Retina (tissue), 1 donor: ENCODE measurements at places on chromosomes 7 and 10.

DNA sequence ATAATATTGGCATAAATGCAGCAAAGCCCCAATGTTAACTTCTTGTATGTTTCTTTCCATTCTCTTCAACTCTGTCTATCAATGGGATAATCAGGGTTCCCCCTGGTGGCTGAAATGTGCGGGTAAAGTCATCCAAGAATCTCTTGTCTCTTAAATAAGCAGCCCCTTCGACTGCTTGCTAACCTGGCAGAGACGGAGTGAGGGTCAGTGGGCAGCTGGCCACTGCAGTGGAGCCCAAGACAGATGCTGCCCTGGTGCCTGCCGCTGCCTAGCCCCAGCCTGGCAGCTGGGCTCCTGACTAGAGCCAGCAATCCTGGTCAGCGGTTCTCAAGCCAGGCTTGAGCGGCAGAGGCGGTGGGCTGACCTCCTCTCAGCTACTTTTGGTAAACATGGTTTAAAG, 248.9 kb downstream of the COBL start:
- DNase-seq = peak; percentile 75

GRCh38 chr10:128054163-128054970, 71.9 kb downstream of the MKI67 start:
- no peak for DNase-seq

DNA sequence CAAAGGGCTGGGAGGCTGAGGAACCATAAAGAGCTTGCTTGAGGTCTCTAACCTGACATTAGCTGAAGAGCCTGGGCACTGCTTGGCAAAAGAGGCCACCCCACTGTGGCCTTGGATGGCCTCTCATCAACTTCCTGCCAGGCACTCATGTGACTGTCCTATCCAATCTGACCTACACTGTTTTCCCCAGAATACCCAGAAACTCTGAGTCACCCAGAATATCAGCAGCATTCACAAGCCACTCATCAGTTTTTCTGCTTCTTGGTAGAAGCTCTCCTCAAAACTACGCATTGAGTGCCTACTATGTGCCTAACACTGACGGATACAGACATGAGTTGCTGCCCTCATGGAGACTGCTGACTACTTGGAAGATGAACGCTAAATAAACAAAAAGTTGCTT, 4.1 kb upstream of the NT5C2 start:
- no peak for DNase-seq

- DNase-seq = no peak
Observed at GRCh38 chr7:92944633-92945032, 108.3 kb upstream of the CDK6 start.

- DNase-seq = no peak
Observed at GRCh38 chr10:26650406-26650805, 47.1 kb upstream of the PDSS1 start.

DNA sequence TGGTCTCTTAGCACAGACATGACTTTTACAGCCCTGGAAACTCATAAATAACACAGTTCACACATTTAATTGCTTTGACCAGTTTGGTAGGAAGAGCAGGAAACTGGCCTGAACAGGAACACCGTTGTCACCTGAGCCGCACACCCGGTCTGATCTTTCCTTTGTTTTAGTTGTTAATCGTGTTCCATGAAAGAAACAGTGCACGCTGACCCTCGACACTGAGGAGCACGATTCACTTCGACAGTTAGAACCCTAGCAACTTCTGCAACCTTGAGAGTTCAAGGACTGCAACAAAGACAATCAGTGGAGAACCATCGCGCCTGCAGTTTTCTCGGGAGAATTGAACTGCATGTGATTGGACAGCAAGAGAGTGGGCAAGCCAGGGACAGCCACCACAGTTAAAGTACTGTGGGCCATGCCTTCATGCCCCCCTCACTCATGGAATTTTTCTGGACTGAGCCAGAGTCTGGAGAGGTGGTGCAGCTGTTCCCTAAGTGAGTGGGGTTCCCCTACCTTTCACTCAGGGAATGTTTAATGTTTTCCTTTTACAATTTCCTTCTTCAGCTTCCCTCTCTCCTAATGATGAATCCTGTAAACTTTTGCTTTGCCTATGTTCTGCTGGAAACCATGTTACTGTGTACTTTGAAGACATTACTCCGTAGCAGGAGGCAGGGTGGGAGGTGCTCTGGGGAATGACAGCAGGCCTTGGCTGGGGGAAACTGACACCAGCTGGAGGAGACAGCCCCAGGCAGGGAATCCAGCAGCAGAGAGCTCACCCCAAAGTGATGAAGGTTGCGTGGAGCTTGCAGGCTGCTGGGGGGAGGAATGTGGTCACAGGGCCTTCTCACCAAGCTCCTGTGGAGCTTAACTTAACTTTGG, 198.7 kb downstream of the ZNF438 start:
- DNase-seq = no peak

DNA sequence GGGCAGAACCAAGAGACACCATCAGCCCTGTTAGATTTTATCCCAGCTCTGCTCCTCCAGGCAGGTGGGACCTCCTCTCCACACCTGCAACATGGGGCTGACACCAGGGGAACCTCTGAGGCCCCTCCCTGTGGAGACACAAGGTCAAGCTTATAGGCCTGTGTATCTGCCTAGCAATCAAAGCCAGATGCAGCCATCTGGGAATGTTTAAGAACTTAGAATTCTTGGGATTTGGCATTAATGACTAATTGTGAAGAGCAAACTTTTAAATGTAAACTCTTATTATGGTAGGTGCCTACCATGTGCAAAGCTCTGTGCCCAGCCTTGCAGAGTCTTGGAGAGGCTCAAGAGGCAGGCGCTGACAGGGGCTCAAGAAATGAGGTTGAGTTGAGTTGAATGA, 52.1 kb downstream of the TBATA start:
- DNase-seq = no peak

GRCh38 chr7:74656441-74656836, 1.1 kb upstream of the GTF2I start:
- DNase-seq = peak; percentile 68

GRCh38 chr7:30465811-30466180, 12.8 kb downstream of the NOD1 start:
- DNase-seq = no peak

- DNase-seq = no peak
Observed at GRCh38 chr10:27663621-27664020, 82.0 kb downstream of the MKX start.

GRCh38 chr7:191105-191980, 1.0 kb upstream of the FAM20C start:
- DNase-seq = peak; percentile 79

- no peak for DNase-seq
Observed at GRCh38 chr7:158450476-158451124, 137.0 kb downstream of the PTPRN2 start.

DNA sequence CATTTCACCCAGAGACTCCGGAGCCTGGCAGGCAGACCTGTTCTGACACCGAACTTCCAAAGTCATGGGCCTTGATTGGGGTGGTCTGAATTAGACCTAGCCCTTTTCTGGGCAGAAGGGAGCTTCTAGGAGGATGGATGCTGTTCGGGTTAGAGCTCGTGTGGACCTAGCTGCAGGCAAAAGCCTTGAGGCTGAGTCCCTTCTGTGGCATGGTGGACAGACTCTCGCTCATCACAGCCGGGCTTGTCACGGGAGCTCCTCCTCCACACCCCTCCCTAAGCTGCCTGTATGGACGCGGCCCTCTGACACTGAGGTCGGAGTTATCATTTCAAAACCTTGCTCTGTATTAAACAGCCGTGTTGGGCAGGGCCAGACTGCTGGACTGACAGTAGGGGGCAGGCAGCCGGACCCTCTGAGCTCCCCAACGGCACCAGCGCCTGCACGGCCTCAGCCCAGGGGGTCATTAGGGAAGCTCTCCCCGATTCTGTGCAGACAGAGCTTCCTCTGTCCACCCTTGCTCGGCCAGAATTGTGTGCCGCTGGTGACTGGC, 2.2 kb downstream of the IRF5 start:
- no peak for DNase-seq

GRCh38 chr7:149077594-149077993, 12.9 kb downstream of the ZNF786 start:
- no peak for DNase-seq

DNA sequence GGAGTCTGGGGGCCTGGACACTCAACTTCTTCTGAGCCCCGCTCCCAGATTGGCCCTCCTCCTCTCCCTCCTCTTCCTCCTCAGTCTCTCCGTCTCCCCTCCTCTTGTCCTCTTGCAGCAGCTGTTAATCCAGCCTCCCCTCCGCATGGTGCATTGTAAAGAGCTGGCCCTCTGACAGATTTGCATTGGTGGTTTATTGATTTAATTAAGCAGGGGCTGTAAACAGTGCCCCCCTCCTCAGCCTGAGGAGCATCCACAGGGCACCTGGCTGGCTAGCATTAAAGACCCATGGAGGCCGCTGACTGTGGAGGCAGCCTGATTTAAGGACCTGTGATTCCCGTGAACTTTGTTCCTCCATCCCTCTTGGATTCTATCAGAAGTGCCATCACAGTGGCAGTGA, 28.9 kb upstream of the PCBD1 start:
- peak; percentile 45 for DNase-seq

- DNase-seq = peak; percentile 19
Observed at GRCh38 chr7:10225275-10225674, 748.4 kb upstream of the PHF14 start.

DNA sequence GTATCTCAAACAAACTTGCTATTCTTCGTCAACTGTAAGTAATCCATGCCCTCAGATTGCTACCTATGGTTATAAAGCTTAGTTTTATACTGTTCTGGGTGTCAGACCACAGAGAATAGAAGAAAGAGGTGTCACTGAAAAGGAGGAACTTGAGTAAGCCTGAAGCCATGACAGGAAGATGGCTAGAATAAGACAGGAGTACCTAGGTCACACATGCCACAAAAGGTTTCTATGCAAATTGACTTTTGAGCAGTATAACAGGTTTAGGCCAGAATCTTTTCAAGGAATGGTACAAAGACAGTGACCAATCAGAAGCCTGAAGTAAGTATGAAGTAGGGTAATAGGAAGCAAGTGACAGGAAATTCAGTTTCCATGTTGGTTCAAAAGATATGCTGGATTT, 23.5 kb downstream of the FBXW4 start:
- no peak for DNase-seq

DNA sequence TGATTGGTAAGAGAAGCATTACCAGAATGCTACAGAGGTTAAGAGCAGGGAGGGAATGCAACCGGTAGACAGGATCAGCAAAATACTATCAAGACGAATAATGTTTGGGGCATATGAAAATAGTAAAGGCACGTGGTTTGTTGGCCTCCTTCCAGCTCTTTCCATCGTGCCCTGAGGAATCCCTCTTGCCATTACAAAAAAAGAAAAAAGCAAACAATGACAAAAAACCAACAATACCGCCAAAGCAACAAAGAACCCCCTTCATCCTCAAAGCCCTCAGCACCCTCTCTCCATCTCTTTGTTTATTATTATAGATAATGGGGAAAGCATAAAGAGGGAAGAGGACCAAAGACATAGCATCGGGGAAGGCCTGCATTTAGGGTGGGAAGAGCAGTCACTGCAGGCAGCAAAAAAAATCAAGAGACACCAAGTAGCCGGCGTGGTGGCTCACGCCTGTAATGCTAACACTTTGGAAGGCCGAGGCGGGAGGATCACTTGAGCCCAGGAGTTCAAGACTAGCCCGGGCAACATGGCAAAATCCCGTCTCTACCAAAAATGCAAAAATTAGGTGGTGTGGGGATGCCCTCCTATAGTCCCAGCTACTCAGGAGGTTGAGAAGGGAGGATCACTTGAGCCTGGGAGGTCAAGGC, 78.0 kb downstream of the HIP1 start:
- no peak for DNase-seq

DNA sequence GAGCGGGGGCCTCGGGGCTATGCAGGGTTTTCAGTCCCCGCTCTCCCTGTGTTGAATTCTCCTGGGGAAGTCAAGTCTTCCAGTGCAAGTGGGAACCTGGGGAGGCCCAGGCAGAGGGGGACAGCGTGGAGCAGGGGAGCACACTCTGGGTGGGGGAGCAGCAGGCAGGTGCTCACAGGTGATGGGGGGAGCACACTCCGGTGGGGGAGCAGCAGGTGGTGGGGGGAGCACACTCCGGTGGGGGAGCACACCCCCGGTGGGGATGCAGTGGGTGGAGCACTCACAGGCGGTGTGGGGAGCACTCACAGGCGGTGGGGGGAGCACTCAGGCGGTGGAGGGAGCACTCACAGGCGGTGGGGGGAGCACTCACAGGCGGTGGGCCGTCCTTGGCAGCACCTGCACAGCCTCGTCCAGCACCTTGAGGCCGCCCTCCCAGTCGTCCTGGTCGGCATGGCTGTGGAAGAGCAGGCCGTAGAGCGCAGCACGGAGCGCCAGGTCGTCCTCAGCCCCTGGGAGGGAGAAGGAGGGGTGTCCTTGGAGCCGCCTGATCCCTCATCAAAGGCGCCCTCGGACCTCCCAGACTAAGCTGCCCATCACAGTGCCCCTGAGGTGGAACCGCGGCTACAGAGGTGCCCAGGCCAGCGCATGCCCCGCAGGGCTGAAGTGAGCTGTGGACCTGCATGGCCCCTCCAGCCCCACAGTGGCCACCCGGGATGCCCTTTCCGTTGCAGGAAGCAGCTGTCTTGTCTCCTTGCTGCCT, 56.7 kb downstream of the CFAP46 start:
- DNase-seq = no peak

- no peak for DNase-seq
Observed at GRCh38 chr10:130016993-130017630, 53.0 kb upstream of the EBF3 start.

GRCh38 chr7:75757860-75758259, 14.2 kb downstream of the CCL26 start:
- no peak for DNase-seq
